ENCODE measurements at places on chromosomes 2 and 18.

- no peak for DNase-seq
Observed at GRCh38 chr2:40480596-40480995, 28.7 kb upstream of the SLC8A1 start.

DNA sequence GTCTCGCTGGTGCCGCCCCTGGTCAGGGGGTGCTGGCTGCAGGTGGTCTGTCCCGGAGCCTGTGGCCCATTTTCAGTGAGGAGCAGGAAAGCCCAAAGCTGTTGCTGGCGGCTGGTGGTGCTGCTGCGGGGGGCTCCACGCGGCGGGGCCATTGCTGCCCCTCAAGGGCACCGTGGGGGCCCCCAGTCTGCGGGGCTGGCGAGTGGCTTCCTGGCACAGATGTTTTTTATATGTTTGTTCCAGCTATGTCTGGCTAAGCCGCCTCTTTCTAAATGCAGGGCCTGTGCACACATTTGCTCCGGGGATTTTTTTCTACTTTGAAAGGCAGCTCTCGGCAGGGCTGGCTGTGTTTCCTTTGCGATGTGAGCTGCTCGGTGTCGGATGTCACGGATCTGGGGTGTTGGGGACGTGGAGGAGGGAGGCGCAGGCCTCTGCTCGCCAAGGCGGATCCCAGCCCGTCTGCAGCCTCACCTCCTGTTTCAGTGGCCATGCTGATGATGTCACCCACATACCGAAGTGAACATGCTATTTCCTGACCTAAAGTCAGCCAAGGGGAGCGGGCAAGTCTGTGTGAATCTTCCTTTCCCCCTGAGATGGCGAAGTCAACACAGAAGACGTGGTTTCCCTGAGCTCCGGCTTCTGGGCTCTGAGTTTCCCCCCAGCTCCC, 112.0 kb upstream of the CTDP1 start:
- no peak for DNase-seq

DNA sequence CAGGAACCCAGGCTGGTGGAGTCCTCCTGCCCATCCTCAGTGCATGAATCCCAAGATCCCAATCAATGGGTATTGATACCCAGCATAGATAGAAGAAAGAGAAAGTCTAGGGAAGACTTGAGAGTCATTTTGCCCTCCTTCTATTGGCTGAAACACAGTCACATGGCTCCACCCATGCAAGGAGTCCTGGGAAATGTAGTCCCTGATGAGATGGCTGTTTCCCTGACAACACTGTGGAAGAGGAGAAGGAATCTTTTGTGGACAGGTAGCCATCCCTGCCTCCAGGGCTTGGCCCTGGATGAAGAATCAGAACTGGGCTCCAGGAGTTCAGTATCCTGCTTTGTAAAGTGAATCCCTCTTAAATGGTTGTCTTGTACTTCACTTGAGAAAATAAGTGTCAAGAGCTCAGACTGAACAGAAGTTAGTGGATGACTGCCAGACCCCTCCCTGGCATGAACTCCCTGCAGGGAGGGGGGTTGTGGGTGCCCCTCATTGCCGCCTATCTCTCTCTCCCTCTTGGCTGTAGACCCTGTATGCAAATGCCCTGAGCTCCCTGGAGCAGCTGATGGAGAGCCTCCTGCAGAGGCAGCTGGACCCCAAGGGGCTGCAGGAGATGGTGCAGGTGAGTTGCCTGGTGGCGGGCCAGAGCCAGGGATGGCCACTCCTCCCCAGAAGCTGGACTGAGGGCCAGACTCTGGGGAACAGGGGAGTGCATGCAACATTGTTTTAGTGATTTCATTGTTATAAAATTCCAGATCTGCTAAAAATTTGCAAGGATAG, 36.1 kb downstream of the MROH2A start:
- DNase-seq = no peak

GRCh38 chr2:99819766-99820165, 322.6 kb downstream of the AFF3 start:
- DNase-seq = no peak

GRCh38 chr2:149816756-149817551, 229.4 kb upstream of the MMADHC start:
- no peak for DNase-seq

- DNase-seq = no peak
Observed at GRCh38 chr2:140542627-140543026, 1588.2 kb downstream of the LRP1B start.

All from NCI-H526 treated with DMSO at 0.1 percent for 48 hours (cell line).